ENCODE measurements at places on chromosomes 2 and 18.

DNA sequence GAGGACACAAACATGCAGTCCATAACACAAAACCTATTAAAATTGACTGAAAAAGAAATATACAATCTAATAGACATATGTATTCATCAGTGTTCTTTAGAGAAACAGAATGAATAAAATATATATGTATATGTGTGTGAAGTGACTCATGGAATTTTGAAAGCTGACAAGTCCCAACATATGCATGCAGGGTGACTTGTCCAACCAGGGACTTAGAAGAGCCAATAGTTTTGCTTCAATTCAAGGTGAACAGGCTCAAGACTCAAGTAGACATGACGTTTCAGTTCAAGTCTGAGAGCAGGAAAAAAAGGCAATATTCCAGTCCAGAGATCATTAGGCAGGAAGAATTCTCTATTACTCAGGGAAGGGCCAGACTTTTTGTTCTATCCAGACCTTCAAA, 271.2 kb upstream of the SETBP1 start:
- DNase-seq = no peak

DNA sequence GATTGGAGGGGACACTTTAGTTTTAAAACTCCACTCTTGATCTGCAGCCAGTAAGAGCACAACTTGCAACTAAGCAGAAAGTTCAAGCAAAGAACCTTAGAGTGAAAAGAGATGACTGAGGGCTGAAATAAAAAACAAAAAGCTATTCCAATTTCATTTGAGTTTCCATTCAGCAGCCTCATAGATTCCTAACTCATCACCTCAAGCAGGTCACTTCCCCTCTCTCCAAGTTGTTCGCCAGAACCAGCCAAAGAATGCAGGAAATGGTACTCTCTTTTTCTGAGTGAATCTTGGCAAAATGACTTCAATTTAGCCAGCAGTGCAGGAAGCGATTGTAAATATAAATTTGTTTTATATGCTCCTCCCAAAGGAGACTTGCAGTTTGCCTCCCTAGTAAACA, 213.3 kb downstream of the SETBP1 start:
- DNase-seq = no peak

- DNase-seq = no peak
Observed at GRCh38 chr2:119527999-119528398, 3.7 kb upstream of the SCTR start.

DNA sequence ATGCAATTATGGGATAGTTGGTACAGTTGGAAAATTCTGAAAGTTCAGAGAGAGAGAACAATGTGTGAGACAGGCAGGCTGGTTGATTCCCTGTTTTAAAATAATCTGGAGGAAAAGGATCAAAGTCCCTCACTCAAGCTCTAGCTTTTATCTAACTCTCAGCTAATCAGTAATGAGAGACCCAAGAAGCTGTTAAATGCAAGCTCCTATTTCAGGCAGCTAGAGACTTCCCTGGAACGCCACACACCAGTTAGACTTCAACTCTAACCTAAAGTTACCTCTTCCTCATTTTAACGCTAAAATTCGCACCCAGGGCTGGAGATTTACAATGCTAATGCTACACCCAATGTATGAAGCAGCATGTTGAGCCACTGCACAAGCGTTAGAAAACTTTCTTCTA, 243.1 kb downstream of the EN1 start:
- no peak for DNase-seq

DNA sequence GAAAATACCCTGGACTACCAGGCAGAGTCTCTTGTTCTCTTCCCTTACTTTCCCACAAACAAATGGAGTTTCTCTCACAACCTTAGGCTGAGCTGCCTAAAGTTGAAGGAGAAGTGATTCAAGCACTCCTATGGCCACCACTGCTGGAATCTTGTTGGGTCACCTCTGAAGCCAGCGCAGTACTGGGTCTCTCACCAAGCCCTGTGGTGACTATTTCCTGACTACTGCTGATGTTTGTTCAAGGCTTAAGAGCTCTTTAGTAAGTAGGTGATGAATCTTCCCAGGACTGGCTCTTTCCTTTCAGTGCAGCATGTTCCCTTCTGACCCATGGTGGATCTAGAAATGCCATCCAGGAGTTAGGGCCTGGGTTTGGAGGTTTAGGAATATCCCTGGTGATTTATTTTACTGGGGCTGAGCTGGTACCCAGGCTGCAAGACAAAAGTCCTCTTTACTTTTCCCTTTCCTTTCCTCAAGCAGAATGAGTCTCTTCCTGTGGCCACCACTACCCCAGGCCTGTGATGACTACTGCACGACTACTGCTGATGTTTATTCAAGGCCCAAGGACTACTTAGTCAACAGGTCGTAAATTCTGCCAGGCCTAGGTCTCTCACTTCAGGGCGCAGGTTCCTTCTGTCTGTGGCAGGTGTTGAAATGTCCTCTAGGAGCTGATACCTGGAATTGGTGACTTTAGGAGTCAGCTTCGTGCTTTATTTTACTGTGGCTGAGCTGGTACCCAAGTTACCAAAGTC, 121.8 kb downstream of the SLC4A10 start:
- DNase-seq = no peak

GRCh38 chr2:136022396-136023146, 37.1 kb upstream of the DARS1 start:
- DNase-seq = peak; percentile 20

- peak; percentile 9 for DNase-seq
Observed at GRCh38 chr2:133365117-133365516, 203.1 kb downstream of the NCKAP5 start.

GRCh38 chr2:16407358-16407757, 258.3 kb downstream of the CYRIA start:
- no peak for DNase-seq

DNA sequence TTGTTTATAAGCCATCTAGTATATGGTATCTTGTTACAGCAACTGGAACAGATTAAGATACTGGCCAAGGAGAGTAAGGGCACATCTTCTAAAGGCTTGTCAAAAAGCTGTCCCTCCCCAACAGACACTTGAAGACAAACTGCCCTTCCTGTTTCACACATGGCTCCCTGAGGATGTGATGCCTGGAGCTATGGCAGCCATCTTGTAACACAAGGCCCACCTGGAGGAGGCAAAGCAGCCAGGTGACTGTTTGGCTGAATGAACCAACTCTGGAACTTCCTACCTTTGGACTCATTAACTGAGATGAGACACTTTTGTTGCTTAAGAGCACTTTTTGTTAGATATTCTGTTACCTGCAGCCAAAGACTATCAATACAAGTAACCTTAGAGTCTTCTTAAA, 54.4 kb downstream of the SNORC start:
- DNase-seq = no peak

GRCh38 chr18:57953883-57954282, 90.1 kb upstream of the NEDD4L start:
- DNase-seq = no peak

DNA sequence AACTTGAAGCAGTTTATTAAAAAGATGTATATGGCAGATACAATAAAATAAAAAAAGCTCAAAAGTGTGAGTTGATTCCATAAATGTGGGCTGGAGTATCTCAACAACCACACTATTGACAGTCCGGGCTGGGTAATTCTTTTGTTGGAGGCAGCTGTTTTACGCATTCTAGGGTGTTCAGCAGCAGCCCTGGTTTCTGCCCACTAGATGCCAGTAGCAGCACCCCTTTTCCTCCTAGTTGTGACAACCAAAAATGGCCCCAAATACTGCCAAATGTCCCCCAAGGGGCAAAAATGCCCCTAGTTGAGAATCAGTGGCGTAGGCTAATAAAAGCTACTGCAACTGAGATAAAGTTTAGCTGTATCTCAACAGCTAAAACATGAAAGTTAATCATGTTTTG, 44.8 kb downstream of the CHMP3 start:
- DNase-seq = peak; percentile 39

DNA sequence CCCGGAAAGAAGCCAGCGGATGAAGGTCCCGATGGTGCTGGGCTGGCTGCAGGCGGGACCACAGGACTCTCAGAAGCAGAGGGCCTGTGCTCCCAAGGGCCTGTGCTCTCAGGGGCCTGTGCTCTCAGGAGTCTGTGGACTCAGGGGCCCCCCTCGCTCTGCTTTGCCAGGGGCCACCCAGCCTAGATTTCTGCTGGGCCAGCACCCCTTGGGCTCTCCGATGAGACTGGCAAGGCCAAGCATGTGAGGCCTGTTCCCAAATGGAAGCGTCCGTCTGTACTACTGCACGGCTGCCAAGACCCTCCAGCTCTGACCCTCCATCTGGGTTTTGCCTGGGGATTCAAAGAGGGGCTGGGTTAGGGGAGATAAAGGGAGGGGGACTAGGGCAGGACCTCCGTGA, 54.6 kb downstream of the SH3BP4 start:
- no peak for DNase-seq

- no peak for DNase-seq
Observed at GRCh38 chr18:23908827-23909226, 105.7 kb upstream of the TTC39C start.

- DNase-seq = no peak
Observed at GRCh38 chr2:174666312-174666711, 68.7 kb upstream of the WIPF1 start.

GRCh38 chr18:39053571-39053970, 1488.0 kb upstream of the CELF4 start:
- DNase-seq = no peak

GRCh38 chr2:228066126-228066798, 115.2 kb downstream of the SPHKAP start:
- no peak for DNase-seq

All from fibroblast of pulmonary artery (primary cell).